ENCODE measurements at places on chromosomes 7 and 10. TPM values are rescaled to one million over a fixed set of nuclear protein-coding genes. Genes with fewer than 3 reads are reported as not detected.

The CLEC5A gene
- total RNA-seq = not detected

The TDRD1 gene
- total RNA-seq = 0.13 TPM

The WDR86 gene
- total RNA-seq = not detected

The PTPRN2 gene
- 0.47 TPM for total RNA-seq

The MRPS17 gene
- 38.2 TPM for total RNA-seq

The RAMP3 gene
- not detected for total RNA-seq

The C7orf33 gene
- total RNA-seq = not detected

The BRAF gene
- total RNA-seq = 23.1 TPM

The ZNF248 gene
- 7.9 TPM for total RNA-seq

The LIPF gene
- not detected for total RNA-seq

The ELN gene
- not detected for total RNA-seq

The URGCP gene
- 32.2 TPM for total RNA-seq

The PRSS37 gene
- total RNA-seq = not detected

The LRIT1 gene
- total RNA-seq = not detected

The CPA2 gene
- total RNA-seq = not detected

The KIF20B gene
- total RNA-seq = 48.7 TPM

The AASS gene
- 1.0 TPM for total RNA-seq

The ARHGEF35 gene
- 3.4 TPM for total RNA-seq

The EPO gene
- not detected for total RNA-seq

The RHEB gene
- 62.5 TPM for total RNA-seq

The TFR2 gene
- total RNA-seq = 15.0 TPM

The ABCB4 gene
- not detected for total RNA-seq

The LZTS2 gene
- 22.3 TPM for total RNA-seq

The BCCIP gene
- total RNA-seq = 127 TPM

The ACSL5 gene
- total RNA-seq = 50.7 TPM

Data from activated T-helper 1 cell treated with anti-CD3 and anti-CD28 coated beads, Interleukin-12 subunit alpha, Interleukin-12 subunit beta, Interleukin-2, Interleukin-4 antibody, amounts not matched to agents 30 ng/mL and 10 ng/mL and 1 ng/mL, durations not matched to agents 14 hours and 24 hours and 36 hours (primary cell).